ENCODE measurements at places on chromosomes 1 and 21.
A peak's percentile ranks its signal among the peaks of the same experiment; 100 is the strongest.

GRCh38 chr21:44706706-44707581 is 4.4 kb downstream of the TSPEAR start:
- no peak for DNase-seq

- no peak for DNase-seq
These were observed 63.3 kb downstream of the TNR start for GRCh38 chr1:175679981-175680652.

- no peak for DNase-seq
These were observed 73.3 kb downstream of the LEPR start for GRCh38 chr1:65493802-65494201.

DNA sequence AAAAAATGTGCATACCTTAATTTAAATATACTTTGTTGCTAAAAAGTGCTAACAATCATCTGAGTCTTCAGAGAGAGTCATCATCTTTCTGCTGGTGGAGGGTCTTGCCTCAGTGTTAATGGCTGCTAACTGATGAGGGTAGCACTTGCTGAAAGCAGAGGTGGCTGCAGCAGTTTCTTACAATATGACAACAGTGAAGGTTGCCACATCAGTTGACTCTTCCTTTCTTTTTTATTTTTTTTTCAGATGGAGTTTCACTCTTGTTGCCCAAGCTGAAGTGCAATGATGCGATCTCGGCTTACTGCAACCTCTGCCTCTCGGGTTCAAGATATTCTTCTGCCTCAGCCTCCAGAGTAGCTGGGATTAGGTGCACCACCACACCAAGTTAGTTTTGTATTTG is 2.6 kb upstream of the CFAP45 start:
- DNase-seq, result no peak

DNA sequence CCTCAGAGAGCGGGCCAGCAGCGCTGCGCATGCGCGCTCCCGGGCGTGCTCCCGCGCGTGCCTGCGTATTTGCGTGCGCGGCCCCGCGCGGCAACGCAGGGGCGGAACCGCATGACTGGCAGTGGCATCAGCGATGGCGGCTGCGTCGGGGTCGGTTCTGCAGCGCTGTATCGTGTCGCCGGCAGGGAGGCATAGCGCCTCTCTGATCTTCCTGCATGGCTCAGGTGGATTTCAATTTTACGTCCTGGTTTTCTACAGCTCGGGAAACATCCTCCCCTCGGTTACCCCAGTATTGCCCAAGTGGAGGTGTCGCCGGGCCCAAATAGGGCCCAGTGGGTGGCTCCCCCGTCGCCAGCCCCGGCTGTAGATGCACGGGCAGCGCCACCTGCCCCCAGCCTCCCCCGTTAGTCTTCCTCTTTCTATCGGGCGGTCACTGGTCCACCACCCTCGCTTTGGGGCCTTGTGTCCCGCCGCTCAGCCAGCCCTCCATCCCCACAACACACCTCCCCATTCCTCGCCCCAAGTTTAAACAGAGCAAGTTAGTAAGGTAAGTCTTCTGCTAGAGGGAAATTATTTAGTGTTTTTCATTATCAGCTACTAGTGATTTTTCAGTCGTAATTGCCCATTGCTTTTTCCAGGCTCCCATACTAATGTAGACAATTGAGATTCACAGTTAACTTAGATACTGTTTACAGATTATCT is at the start of gene LYPLAL1:
LYPLAL1 (plus strand) TSS at position 121 of the 702 bp plus-strand sequence; CDS start at position 134, 13 bp downstream.
- peak; percentile 89 for DNase-seq

- no peak for DNase-seq
These were observed 12.9 kb downstream of the NEK7 start for GRCh38 chr1:198169672-198170071.

DNA sequence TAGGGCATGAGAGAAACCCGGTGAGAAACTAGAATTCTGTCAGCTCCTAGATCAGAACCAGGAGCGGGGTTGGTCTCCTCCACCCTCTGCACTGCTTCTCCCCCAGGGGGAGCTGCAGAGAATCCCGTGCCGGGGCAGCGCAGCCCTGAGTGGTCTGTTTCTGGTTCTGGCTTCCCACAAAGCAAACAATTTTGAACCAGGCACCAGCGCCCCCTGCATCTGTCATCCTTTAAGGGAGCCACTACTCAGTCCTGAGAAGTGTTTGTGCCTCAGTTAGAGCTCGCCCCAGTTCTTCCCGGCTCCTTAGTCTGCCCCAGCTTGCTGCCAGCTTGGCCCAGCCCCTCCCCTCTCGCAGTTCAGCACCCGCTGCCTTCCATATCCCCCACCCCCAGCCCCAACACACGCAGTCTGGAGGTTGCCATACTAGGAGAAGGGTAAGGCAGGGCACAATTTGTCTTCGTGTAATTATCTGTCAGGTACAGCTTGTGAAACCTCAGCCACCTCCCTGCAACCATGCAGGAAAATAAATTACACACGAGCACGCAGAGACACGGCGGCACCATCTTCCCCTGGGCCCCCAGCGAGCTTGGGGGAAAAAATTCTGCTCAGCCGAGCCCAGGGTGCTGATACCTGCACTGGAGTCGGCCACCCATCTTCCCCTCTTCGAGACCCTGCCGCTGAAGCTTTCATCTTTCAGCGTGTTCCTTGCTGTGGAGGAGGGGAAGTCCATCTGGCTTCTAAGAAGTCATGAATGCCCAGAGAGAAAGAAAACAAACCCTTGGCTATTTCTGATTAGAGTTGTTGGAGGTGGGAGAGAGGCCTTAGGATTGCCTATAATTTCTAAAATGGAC is 62.6 kb upstream of the CD1D start:
- DNase-seq, result peak; percentile 29

DNA sequence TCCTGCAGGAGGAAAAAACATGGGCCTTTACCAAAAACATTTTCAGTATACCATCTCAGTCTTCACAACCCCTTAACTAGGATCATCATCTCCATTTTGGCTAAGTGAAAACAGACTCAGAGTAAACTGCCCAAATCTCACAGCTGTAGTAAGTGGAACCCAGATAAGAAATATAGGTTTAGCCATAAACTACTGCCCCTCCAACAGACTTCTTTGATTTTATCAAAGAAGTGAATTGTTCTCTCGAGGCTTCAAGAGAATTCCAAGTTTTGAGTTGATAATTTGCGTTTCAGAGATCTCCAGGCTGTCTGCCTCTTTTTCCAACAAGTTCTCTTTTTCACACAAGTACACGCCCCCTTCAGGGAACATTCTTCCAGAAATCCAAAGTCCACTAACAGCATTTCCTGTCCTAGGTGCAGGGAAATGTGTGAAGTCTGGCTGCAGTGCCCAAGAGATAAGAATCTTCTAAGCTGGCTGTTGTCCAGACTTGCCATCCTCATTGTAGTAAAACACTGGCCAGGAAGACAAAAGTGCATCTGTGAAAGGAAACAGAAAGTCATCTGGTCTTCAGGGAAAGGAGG is 30.8 kb downstream of the RNF19B start:
- DNase-seq, result no peak

DNA sequence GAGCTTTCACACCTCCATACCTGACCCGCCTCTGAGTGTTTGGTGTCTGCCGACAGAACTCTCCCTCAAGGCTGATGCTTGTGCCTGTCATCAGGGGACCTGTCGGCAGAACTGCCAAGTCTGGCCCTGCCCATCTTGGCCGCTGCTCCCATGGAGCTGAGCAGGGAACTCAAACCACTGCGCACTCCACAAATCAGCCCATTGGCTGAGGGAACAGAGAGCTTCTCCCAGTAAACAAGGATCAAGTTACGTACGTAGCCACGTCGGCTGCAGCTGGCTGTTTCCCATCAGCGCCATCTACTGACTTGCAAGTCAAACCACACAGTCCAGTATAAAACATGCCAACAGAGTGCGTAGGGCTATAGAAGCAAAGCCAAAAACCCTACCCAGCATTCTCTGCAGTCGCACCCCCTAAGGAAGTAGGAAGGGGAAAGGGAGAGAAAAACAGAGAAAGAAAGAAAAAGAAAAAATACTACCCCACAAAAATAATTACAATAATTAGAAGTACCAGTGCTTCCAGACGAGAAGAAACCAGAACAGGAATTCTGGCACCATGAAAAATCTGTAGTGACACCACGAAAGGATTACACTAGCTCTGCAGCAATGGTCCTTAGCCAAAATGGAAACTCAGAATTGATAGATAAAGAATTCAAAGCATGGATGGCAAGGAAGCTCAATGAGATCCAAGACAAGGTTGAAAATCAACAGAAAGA is 13.1 kb downstream of the KRTAP13-1 start:
- DNase-seq, result no peak

DNA sequence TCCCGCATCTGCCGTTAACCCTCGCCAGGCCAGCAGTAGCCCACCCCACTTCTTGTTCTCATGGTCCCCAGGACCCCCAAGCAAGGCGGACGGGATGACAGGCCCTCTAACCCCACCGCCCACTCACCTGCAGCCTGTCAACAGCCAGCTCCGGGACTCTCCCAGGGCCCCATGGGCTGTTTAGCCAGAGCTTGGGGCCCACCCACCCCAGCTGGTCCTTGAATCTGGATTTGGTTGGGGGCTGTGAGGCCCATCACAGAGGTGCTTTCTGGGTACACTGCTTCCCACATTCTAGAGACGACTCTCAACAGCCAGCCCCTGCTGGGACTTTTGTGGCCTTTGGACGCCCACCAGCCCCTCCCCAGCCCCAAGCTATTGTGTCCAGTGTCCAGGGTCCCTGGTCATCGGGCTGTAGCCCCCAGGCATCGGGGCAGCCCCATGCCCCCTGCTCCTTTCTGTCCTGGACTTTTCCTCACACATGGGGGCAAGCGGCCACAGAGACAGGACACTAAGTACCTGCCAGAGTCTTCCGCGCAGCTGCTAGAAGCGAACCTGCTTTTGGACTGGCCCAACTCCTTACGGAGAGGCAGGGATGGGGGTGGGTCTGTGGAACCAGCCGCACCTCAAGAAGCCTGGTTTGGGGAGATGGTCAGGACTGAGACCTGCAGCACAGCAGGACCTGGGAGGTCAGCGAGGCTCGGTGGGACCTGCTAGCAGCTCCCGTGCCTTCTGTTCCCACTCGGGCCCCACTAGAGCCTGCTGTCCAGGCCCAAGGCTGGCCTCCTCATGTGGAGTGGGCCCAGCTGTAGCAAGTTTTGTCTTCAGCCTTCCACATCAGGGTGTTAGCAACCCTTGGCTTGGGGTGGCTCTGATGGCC is 208.1 kb upstream of the VAMP3 start:
- DNase-seq, result no peak

- no peak for DNase-seq
These were observed 96.9 kb downstream of the LPAR3 start for GRCh38 chr1:84795966-84796600.

- no peak for DNase-seq
These were observed 6.8 kb downstream of the MEGF6 start for GRCh38 chr1:3604468-3604974.

DNA sequence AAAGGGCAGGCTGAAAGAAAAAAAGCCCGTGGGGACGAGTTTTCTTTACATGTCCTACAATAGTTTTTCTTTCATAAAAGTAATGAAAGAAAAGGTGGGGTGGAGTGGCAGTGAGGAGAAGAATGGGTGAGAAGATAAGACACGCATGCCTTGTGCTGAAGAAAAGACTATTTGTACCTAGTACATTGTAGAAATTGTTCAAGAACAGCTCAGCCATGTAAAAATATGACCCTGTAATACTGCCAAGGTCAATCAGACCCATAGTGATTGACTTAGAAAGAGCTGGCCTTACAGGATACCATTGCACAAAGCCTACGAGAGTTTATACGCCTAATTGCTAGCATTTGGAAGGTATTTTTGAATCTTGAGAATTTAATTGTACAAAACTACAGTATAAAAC is 126.0 kb upstream of the NRIP1 start:
- no peak for DNase-seq

- DNase-seq, result no peak
These were observed 27.0 kb upstream of the ZFP69B start for GRCh38 chr1:40423264-40423642.

GRCh38 chr1:164586591-164586990 is 27.6 kb downstream of the PBX1 start:
- DNase-seq, result no peak

GRCh38 chr21:44492567-44493385 is 37.5 kb downstream of the LRRC3 start:
- DNase-seq, result no peak

- no peak for DNase-seq
These were observed 14.7 kb downstream of the ADCY10 start for GRCh38 chr1:167899253-167899681.

DNA sequence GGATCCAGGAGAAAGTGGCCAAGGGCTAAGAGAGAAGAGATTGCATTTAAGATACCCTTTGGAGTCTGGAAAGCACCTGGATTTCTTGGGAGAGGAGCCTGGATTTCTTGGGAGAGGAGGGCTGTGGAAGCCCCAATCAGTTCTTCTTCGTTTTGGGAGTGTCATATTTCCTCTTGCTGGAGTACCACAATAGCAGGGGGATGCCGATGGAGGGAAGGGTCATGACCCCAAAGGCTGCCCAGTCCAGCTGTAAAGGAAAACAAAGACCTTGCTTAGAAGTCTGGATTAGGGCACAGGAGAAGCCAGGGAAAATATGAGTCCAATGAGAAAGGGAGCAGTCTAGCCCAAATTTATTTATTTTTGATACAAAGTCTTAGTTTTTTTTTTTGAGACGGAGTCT is 11.3 kb downstream of the SSR2 start:
- DNase-seq, result no peak
